Central memory CD8-positive, alpha-beta T cell (primary cell): ENCODE measurements at places on chromosomes 7 and 10.

GRCh38 chr10:111273635-111274034 lies 196.8 kb downstream of the ADRA2A start:
- DNase-seq = no peak

- DNase-seq = no peak
Observed at GRCh38 chr7:116671681-116672595, at the start of gene MET. TSS of gene MET (plus strand) at chr7:116672196. CDS start at chr7:116699085, 26,889 bp downstream.

GRCh38 chr7:68038621-68039314 lies 1042.1 kb downstream of the TYW1 start:
- no peak for DNase-seq

DNA sequence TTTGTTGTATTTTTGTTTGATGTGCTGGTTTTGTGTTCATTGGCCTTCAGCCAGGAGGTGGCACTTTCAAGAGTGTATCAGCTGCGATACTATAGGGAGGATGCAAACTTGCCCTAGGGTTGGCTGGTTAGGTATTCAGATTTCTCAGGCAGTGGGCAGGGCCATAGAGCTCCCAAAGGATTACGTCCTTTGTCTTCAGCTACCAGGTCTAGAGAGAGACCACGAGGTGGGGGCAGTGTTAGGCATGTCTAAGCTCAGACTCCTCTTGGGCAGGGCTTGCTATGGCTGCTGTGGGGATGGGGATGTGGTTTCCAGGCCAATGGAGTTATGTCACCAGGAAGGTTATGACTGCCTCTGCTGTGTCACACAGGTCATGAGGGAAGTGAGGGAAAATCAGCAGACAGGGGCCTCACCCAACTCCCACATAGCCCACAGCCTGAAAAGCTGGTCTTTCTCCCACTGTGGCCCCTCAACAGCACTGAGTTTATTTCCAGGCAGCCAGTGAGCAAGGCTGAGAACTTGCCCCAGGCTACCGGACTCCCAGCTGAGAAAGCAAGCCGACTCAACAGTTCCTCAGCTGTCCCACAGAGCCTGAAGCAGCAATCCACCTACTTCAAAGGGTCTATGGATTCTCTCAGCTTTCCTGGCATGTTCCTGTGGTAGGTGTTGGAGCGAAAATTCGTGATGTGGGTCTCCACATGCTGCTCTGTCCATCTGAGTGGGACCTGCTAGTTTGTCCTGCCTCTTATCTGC lies 227.4 kb upstream of the COBL start:
- no peak for DNase-seq

- no peak for DNase-seq
Observed at GRCh38 chr7:158407581-158408317, 179.9 kb downstream of the PTPRN2 start.

DNA sequence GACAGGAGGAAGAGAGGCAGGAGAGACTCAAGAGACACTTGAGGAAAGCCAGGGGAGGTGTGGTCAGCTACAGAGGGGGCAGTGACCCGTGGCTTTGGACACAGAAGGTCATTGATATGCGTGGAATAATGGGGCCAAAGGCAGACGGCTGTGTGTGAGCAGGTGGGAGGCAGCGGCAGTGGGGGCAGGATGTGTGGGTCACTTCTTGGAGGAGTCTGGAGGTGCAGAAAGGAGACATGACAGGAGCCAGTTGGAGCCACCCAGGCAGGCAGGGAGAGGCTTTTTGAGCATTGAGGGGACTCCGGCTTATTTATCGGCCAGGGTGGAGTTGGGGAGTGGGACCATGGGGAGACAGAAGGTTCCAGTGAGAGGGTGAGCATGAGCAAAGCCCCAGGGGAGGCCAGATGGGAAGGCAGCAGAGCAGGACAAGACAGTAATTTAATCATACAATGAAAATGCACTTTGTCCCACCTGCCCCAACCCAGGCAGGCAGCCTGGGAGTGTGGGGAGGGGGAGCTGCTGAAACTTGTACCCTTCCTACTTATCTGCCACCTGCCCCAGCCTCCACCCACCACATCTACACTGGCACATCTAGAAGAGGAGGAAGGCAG lies 5.0 kb downstream of the LDB3 start:
- no peak for DNase-seq

- DNase-seq = no peak
Observed at GRCh38 chr7:117164620-117165019, 158.2 kb downstream of the WNT2 start.

DNA sequence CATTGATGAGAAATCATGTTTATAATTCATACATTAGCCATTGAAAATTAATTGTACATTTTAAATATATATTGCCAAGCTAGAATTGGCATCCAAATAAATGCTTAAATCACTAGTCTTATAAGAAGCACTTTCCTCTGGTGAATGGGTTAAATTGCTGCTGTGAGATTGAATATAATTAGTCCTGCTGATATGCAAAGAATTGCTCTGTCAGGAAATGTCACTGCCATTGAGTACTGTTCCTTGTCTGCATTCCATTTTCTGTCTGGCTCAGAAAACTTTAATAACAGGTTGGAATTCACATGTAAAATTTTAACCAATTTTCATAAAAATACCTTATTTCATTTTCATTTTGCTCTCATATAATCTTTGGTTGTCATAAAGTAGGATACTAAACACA lies 589.1 kb downstream of the MAGI2 start:
- no peak for DNase-seq
